ENCODE measurements at places on chromosomes 7 and 10. TPM values are rescaled to one million over a fixed set of nuclear protein-coding genes. Genes with fewer than 3 reads are reported as not detected.

The CRYGN gene
- total RNA-seq: not detected

The PRKCQ gene
- total RNA-seq: under 0.01 TPM

DNA sequence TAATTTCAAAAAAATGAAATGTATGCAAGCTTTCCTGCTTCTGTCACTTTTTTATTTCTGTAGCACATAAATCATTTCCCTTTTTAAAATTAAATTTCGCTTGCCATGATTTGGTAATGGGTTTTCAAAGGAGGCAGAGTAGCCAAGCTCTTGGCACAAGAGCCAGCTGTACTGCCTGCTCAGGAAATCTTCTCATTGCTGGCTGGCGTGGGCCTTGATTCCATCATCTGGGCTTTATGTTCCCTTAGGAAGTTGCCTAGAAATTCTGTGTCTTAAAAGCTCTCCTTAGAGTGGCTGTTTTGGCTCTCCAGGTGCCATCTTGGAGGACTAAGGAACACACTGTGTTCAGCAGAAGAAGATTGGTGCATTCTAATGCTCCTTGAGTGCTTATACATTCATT lies 107.4 kb downstream of the ARID5B start:
- DNase-seq: no peak

The ELMO1 gene
- under 0.01 TPM for total RNA-seq

GRCh38 chr7:51444936-51445335 lies 128.3 kb upstream of the COBL start:
- DNase-seq: no peak

- no peak for DNase-seq
Measured at GRCh38 chr7:135251496-135252391, 18.1 kb downstream of the STRA8 start.

Measured in fibroblast of villous mesenchyme (primary cell).